CD8-positive, alpha-beta memory T cell (primary cell): ENCODE measurements at places on chromosomes 5 and 9.

DNA sequence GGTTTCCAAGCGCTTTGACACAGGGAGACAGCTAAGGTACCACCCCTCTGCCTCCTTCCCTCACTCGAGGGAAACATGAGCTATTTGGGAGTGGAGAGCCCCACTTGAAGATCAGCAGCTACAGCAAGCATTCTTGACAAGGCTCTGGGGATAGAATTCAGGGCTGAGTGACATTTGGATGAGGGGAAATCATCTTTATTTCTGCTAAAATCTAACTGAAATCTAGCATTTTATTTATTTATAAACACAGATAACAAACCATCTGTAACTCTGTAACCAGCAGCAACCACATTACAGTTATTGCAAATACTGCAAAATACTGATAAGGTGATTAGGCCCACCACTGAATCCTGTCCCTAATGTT is 22.4 kb downstream of the RNF130 start:
- DNase-seq = no peak

DNA sequence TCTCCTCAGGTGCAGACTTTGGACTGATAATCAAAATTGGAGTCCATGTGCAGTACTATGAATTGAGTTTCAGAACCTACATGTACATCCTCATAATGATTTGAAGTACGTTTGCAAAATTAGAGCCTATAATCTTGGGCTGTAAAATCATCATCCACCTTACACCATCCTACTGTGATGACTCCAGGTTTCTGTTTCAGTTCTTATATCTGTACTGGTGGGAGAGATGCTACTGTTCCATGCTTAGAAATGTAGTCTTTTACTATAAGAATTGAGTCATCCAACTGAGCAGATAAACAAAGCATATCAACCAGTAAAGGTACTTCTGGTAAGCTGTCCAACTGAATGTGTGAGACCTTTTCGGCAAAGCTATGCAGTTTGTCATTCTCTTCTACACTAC is 586.3 kb upstream of the FAM174A start:
- DNase-seq = no peak

GRCh38 chr9:7510199-7510598 is 289.4 kb downstream of the DMAC1 start:
- DNase-seq = no peak

- no peak for DNase-seq
Measured at GRCh38 chr9:68919661-68920060, 94.3 kb downstream of the PRKACG start.

DNA sequence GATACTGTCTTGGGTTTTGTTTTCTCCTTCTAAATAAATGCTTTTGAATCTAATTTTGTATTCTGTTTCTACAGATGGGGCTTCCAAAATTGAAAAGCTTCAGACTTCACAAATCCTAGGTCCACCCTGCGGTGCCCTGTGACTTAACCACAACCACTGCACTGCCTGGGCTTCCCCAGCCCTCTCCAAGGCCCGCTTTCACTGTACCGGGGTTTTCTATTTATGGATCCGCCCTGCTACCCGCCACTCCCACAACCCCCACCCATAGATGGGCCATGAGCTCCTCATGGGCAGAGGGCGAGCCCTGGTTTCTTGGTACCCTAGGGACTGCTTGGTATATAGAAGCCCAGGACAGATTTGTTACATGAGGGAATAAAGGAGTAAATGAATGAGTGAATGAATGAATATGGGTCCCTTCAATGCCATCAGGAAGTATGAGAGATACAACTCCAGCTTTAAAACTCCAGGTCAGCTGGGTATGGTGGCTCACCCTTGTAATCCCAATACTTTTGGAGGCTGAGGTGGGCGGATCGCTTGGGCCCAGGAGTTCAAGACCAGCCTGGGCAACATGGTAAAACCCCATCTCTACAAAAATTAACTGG is 39.8 kb upstream of the NEK6 start:
- DNase-seq = no peak

DNA sequence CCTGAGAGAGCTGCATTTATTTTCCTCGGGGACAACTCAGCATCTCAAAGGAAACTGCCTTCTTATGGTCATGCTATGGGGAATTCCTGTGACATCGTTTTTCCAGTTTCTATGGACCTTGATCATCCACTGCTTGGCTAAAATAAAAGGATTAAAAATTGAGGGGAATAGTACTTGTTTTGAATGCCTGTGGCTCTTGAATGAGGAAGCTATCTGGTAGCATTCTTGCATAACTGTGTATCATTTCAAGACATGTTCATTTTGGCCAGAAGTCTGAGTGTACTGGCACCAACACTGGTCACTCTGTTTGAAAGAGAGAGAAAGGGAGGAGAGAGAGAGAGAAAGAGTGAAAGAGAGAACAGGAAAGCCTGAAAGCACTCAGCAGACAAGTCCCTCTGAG is 116.7 kb downstream of the DOCK2 start:
- no peak for DNase-seq

- DNase-seq = no peak
Measured at GRCh38 chr5:52925001-52925400, 64.2 kb upstream of the ITGA2 start.

DNA sequence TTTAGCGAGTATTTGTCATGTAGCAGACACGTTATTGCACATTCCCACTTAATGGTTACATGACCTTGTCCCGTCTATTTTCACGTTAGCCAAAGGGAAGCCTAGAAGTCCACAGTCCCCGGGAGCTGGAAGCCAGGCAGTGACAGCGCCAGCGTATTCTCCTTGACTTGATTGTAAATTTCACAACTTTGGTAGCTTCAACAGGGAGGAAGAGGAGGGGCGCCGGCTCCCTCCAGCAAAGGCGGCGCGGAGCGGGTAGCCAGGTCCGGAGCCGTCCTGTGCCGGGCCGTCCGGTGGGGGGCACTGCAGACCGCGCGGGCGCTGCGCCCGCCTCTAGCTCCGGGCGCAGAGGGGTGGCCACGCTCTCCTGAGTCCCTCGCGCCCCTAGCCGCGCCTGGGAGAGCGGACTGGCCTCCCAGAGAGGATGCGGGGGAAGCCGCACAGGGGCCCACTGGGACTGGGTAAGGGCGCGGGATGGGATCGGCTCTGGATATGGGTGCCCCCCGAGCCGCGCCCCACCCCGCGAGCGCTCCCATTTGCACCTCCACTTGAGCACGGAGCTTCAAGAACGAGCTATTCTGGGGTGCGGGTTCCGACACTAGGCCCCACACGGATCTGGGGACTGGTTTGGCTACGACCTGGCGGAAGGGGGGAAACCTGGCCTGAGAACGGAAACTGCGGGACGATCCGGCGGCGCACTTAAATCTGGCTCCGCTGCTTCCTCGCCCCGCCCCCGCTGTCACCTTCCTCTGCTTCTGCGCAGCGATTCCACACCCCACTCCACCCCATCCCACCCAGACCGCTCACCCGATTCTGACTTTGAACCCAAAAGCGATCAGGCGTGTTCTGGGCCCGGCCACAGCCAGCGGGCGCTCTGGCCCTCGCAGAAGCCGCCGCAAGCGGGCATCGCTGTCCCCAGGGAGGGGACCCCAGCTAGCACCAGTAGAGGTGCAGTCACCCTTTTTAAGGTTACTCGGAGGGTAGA is 23.8 kb downstream of the KLF4 start:
- DNase-seq = no peak

DNA sequence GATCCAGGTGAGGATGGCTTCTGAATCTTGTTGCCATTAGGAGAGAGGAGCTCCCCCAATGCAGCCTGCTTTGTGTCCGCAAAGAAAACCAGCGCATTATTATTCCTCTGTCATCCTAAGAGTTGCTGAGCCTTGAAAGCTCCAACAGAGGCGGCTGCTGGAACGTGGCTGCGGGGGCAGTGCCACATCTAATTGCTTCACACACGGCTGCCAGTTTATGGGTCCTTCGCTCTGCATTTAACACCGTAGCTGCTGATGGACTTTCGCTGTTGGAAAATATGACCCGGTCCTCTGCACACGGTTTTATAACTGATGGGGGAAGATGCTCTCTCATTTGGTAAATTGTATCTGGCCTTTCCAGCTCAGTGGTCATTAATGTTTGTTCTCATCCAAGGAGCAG is 38.0 kb downstream of the ZNF622 start:
- no peak for DNase-seq

- DNase-seq = peak; percentile 26
Measured at GRCh38 chr5:154756868-154757813, 2.0 kb downstream of the LARP1 start.

GRCh38 chr5:176875014-176875550 is 24.1 kb downstream of the HK3 start:
- DNase-seq = no peak

- DNase-seq = no peak
Measured at GRCh38 chr5:75651575-75652238, 40.5 kb downstream of the ANKDD1B start.

- DNase-seq = peak; percentile 19
Measured at GRCh38 chr5:90940227-90940995, 381.8 kb downstream of the ADGRV1 start.

GRCh38 chr5:150278046-150278730 is 11.4 kb downstream of the CAMK2A start:
- DNase-seq = no peak

DNA sequence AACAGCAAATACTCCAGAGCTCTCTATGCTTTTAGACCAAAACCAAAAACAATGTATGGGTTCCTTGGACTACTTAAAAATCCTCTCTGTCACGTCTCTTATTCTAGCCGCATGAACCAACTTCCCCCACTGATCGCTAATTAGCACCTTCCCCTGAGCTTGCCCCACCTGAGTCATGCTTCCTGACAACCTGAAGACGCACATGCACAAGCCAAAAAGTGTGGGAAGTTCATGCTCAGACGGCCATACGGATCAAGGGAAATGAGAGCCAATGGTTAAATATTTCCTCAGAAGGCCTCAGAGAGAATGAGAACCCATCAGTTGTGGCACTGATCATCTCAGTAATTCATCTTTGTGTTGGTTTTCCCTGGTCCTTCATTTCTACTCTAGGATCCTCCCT is 199.7 kb downstream of the BNC2 start:
- no peak for DNase-seq

- no peak for DNase-seq
Measured at GRCh38 chr5:171715551-171715950, 70.1 kb upstream of the SMIM23 start.

- no peak for DNase-seq
Measured at GRCh38 chr9:94644543-94644942, 5.2 kb upstream of the FBP1 start.

- no peak for DNase-seq
Measured at GRCh38 chr9:215631-216155, 1.0 kb downstream of the DOCK8 start.

DNA sequence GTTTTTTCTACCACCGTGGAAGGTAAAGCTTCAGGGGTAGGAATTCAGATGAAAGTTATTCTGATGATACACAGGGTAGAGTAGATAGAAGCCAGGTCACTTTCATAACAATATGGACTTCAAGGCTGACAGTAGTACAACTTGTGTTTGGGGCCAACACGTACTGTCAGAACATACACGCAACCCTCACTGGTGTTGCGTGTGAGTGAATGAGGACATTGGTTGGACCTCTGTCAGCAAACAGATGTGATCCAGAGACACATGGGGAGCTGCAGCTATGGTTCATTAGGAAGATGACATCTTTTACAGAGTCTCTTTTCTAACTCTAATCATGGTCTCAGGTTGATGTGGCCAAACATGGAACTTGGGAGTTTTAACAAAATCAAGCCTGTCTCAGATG is 70.1 kb upstream of the MOCS2 start:
- no peak for DNase-seq

- no peak for DNase-seq
Measured at GRCh38 chr9:126532489-126532888, 81.2 kb upstream of the LMX1B start.

- peak; percentile 41 for DNase-seq
Measured at GRCh38 chr9:36023260-36024048, 13.3 kb upstream of the RECK start.

DNA sequence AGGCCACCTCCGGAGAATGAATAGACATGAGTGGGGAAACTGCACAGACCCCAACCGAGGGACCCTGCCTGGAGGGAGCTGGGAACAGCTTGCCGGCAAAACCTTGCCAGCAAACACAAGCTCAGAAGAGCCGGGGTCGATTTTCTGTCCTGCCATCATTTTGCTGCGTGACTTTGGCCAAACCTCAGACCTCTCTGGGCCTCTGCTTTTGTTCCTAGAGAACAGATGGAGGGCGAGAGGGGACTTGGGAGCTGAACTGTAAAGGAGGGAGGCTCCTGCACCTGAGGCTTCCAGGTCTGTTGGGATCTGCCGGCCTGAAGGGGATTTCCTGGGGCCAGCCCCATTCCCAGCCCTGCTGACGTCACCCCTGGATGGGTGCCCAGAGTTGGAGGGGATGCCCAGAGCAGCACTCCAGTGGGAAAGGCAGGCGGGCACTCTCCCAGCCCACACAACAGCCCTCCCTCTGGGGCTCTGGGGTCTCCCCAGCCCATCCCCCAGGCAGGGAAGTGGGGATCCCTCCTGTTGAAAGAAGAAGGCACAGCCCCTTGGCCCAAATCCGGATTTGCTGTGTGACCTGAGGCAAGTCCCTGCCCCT is 40.4 kb upstream of the SYNPO start:
- DNase-seq = peak; percentile 8

DNA sequence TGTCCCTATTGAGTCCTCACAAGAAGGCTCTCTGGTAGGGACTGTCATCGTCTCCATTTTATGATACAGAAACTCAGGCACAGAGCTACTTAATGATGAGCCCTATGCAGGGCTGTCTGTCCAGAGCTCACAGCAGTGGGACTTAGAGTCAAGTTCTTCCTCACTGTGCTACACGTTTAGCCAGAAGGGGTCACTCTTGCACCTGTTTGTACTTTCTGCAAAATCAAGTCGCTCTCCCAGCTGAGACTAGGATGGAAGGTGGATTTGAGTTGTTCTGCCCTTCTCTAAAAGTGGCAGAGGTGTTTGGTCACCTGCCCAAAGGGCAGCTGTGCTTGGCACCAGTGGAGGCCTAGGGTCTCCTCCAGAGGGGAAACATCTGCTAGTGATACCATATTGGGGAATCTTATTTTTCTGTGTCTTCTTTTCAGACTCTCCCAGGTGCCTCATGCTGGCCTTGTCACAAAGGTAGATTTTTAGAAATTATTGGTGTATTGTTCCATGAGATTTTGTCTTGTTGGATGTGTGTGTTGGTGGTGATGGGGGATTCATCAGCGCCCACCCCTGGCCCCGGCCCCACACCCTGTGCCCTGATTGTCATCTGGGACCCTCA is 104.2 kb downstream of the PPARGC1B start:
- peak; percentile 33 for DNase-seq

DNA sequence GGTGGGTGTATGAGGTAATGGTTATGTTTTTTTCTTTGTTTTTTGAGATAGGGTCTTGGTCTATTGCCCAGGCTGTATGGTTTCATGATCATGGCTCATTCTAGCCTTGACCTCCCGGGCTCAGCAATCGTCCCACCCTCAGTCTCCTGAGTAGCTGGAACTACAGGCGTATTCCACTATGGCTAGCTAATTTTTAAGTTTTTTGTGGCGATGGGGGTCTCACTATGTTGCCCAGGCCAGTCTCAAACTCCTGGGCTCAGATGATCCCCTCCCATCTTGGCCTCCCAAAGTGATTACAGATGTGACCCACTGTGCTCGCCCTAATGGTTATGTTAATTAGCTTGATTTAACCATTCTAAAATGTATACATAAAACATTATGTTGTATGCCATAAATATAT is 5.6 kb downstream of the CNTLN start:
- DNase-seq = no peak

GRCh38 chr5:2848619-2849018 is 97.1 kb upstream of the IRX2 start:
- DNase-seq = no peak

GRCh38 chr5:40240111-40240510 is 439.6 kb upstream of the PTGER4 start:
- no peak for DNase-seq
